Gastrocnemius medialis (tissue), 4 donors: ENCODE measurements at places on chromosomes 1 and 21.

- no peak for DNase-seq
These were observed 14.0 kb upstream of the MIXL1 start for GRCh38 chr1:226209307-226210059.

DNA sequence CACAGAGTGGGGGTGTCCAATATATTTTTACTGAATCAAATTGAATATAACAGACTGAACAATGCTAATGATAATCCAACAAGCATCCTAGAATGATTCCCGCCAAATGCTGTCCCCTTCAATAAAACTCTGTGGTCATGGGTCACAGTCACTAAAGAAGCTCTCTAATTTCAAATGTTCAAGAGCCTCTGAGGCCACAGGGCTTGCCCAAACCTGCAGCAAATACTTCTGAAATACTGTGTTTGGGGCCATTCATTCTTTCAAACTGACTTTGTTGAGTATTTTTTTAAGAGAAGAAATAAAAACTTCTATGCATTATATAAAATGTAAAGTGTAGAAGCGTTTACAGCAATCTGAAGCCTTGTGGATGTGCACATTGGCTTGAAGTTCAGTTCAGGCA, 7.6 kb upstream of the BEND5 start:
- no peak for DNase-seq

DNA sequence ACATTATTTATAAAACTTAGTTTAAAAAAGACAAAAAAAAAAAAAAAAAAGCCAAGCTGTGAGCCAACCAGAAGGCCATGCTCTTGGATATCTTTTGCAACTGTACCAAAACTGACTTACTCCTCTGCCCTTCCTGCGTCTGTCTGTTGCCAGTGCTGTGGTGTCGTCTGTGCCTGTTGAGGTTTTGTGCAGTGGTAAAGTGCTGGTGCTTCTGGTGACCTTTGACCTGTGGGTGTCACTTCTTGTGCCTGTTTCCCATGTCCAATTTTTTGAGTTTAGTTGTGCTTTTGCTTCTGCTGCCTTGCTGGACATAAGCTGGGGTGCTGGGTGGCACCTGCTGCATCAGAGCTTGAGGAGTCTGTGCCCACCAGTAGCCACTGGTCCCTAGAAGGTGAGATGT, 41.4 kb downstream of the RNF187 start:
- DNase-seq = no peak

DNA sequence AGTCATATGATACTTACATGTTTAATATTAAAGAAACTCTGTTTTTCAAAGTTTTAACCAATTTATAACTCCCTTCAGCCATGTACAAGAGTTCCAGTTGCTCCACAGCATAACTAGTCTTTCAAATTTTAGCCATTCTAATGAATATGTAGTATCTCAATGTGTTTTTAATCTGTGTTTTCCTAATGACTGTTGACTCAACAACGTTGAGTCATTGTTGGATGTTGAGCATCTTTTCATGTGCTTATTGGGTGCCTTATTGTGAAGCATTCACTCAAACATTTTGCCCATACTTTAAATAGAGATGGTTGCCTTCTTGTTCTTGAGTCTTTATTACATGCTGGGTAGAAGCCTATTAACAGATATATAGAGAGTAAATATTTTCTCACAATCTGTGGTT, 240.2 kb upstream of the LYPLAL1 start:
- DNase-seq = no peak
